ENCODE measurements at places on chromosomes 4 and X. TPM values are rescaled to one million over a fixed set of nuclear protein-coding genes. Genes with fewer than 3 reads are reported as not detected.

- no peak overlapping the region for H3K27ac ChIP-seq
- no peaks in the 10 kb centered on the region for H3K27me3 ChIP-seq
- no peaks in the 10 kb centered on the region for H3K4me1 ChIP-seq
- no peak for DNase-seq
- H3K4me3 ChIP-seq = no peak overlapping the region
These were observed 98.9 kb upstream of the PJA1 start for GRCh38 chrX:69264158-69264581.

DNA sequence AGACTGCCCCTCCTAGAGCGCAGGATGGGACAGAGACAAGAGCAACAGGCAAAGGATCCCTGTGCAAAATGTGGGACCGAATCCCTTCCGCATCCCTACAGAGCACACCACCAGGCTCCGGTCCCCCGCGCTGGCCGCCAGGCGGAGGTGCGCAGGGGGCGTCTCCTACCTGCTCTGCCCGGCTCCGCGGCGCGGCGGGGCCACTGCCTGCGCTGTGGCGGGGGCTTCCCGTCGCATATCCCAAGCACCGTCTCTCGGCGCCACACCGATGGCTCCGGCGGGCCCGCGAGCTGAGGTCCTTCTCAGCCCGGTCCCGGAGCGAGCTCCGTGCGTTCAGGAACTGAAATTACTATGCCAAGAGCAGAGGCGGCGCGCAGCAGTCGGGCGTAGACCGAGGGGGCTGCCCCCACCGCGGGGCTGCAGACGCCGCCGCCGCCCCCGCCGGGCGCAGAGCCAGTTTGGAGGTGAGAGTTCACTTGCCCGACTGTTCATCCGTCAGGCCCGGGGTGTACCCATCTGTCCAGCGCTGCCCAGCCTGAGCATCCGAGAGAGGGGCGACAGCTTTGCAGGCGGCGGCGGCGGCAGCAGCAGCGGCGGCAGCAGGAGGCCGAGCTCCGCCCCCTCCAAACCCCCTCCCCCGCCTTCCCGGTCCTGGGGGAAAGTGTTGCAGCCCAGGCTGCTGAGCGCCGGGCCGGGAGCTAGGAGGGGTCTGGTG, at the start of gene GPRIN3:
Gene GPRIN3, minus strand, starts transcription at position 355 of the 715 bp plus-strand sequence. CDS start 57,690 bp downstream, outside the sequence.
- peak within 1 kb of the TSS; percentile 25 for H3K4me3 ChIP-seq
- no peaks in the 10 kb centered on the region for H3K36me3 ChIP-seq
- peak; percentile 94 for DNase-seq

The RPS6KA6 gene
- total RNA-seq = 1.0 TPM

GRCh38 chr4:175946472-175947116, 119.0 kb upstream of the WDR17 start:
- DNase-seq = no peak
- H3K4me3 ChIP-seq = no peak overlapping the region
- no peaks in the 10 kb centered on the region for H3K36me3 ChIP-seq
- no peak overlapping the region for H3K27ac ChIP-seq
- no peaks in the 10 kb centered on the region for H3K27me3 ChIP-seq
- no peaks in the 10 kb centered on the region for H3K4me1 ChIP-seq

GRCh38 chr4:25174674-25175073, 14.4 kb upstream of the SEPSECS start:
- H3K27me3 ChIP-seq = no peaks in the 10 kb centered on the region
- DNase-seq = peak; percentile 23
- H3K36me3 ChIP-seq = no peaks in the 10 kb centered on the region
- H3K27ac ChIP-seq = no peak overlapping the region
- H3K4me1 ChIP-seq = peaks cover 5% of the 10 kb centered on the region

The SLC26A1 gene
- 2.1 TPM for total RNA-seq

GRCh38 chr4:168710353-168710946, 213.6 kb downstream of the PALLD start:
- H3K4me1 ChIP-seq = no peaks in the 10 kb centered on the region
- H3K27me3 ChIP-seq = no peaks in the 10 kb centered on the region
- H3K36me3 ChIP-seq = no peaks in the 10 kb centered on the region

The ADGRL3 gene
- 1.1 TPM for total RNA-seq

The XAGE3 gene
- not detected for total RNA-seq

- no peaks in the 10 kb centered on the region for H3K27me3 ChIP-seq
- H3K4me3 ChIP-seq = no peak overlapping the region
- no peaks in the 10 kb centered on the region for H3K4me1 ChIP-seq
- H3K27ac ChIP-seq = no peak overlapping the region
- DNase-seq = no peak
- no peaks in the 10 kb centered on the region for H3K36me3 ChIP-seq
These were observed 82.6 kb downstream of the HADH start for GRCh38 chr4:108072300-108072699.

GRCh38 chr4:160505724-160506123, 1402.8 kb downstream of the RAPGEF2 start:
- no peaks in the 10 kb centered on the region for H3K4me1 ChIP-seq
- no peak overlapping the region for H3K4me3 ChIP-seq
- H3K27me3 ChIP-seq = no peaks in the 10 kb centered on the region
- H3K36me3 ChIP-seq = no peaks in the 10 kb centered on the region

The MUC7 gene
- total RNA-seq = not detected

DNA sequence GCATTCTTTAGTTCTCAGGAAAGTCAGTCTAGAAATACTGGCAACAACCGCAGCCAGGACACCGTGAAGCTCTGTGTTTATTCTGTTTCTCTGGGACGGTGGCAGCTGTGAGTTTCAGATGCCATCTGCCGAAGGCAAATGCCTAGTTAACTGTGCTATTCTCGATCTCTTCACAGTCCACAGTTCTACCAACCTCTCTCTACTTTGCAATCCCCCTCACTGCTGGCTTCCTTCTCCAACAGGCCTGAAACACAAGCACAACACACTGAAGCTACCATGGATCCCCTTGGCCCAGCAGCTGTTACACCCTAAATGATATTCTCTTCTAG, 118.8 kb downstream of the ZNF827 start:
- no peak overlapping the region for H3K4me3 ChIP-seq
- H3K4me1 ChIP-seq = no peaks in the 10 kb centered on the region
- no peak for DNase-seq
- H3K27ac ChIP-seq = no peak overlapping the region

The FAM3A gene
- 48.4 TPM for total RNA-seq

GRCh38 chr4:43264730-43265129, 372.2 kb downstream of the GRXCR1 start:
- H3K27ac ChIP-seq = no peak overlapping the region
- H3K4me1 ChIP-seq = no peaks in the 10 kb centered on the region
- DNase-seq = no peak
- H3K27me3 ChIP-seq = no peaks in the 10 kb centered on the region
